NCI-H1930 (cell line): ENCODE measurements at places on chromosomes 2 and 18.

DNA sequence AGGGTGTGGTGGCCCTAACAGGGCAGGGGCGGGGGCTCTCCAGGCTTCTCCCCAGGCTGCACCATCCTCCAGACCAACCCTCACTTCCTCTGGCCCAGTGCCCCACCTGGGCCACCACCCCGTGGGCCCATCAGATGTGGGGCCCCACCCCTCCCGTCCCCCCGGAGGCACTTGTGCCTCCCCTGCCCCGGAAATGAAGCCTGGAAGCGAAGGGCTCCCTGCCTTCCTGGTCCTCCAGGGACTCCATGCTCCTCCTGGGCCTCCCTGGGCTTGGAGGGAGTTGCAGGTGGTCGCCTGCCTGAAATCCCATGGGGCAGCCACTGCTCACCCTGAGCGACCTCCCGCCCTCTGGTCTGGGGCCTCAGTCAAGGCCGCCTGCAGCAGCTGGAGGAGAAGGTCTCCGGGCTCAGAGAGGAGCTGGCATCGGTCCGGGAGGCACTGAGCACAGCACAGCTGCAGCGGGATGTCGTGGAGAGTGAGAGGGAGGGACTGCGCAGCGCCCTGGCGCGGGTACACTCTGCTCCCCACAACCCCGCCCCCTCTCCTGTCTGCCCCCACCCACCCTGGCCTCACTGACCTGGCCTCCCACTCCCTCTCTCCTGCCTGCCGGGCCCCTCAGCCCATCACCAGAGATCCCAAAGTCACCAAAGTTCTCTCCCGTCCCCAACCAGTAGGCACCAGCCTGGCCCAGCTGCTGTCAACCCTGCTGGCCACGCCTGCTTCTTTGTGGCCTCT, 28.0 kb downstream of the CROCC2 start:
- no peak for DNase-seq

GRCh38 chr2:98880266-98881152, 55.5 kb downstream of the CRACDL start:
- no peak for DNase-seq

DNA sequence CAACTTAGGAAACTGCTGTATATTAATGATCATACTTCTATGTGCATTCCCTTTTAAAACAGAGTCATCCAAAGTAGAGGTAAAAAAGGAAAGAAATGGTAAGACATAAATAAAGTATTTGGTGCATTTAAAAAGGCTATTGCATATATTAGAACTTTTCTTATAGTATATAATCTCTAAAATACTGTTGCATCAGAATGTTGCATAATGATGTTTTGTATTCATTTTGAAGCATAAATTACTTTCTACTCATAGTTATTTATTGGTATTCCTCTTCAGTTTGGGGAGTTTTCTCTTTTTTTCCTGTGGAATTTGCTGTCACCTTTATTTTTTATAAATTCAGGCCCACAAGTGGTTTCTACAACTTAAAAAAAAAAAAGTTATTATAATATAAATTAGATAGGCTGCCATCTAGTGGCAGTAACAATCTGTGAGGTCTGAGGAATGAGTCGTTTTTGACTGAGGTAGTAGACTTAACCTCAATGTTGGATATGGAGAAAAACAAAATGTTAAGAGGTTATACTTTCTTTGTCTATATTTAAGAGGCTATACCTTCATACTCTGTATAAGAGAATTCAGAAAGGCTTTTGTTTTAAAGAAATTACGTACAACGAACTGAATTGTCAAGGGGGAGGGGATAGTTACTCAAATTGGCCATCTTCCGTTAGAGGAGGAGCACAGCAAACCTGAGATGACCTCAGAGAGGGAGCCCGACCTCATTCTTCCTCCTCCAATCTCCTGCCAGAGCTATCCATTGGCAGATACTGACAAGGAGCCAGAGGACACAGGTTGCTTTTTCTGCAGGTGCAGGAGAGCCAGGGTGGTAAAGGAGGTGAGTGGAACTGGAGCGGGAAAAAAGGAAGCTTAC, 23.8 kb downstream of the ANKAR start:
- no peak for DNase-seq

GRCh38 chr2:43513216-43513615, 82.6 kb downstream of the THADA start:
- no peak for DNase-seq

DNA sequence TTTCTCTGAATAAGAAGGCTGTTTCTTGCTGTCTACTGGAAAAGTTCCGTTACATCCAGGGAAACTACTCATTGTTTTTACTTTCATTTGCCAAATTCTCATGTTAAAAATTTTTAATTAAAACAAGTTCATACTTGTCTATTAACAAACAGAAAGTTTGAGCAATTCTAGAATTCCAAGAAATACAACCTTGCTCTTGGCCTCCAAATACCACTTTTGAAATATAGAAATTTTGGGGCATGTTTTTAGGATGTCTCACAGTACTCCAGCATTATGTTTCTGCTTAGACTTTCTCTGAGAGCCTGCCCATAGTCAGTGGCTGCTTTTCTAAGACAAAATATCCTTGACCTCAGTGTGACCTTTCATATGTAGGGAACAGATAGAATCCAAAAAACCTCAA, 228.7 kb upstream of the RND3 start:
- DNase-seq, result no peak

DNA sequence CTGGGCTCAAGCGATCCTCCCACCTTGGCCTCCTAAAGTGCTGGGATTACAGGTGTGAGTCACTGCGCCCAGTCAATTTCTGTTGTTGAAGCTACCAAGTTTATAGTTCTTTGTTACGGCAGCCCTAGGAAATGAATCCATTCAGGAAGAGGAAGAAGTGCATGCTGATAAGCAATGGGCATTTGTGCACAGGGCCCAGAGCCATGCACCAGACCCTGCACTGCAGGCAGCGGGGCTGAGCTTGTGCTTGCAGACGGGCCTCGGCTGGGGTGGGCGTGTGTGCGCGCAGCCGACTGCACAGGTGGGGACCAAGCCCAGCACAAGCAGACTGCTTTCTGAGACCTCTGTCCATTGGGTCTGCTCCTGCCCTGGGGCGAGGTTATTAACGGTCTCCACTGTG, 144.6 kb downstream of the CABLES1 start:
- no peak for DNase-seq

DNA sequence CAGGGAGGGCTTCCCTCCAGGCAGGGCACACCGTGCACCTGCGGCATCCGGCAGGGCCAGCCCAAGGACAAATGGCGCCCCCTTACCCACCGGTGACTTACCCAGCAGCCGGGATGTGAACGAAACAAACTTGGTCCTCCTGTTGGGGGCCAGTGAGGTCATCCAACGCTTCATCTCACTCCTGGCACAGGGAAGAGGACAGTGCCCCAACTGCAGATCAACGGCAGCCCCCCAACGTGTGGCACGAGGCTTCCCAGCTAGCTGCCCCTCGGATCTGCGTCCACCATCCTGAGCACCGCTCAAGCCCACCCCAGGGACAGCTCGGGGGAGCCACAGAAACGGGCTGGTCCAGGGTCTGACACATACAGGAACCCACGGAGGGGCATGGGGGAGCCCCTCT, 12.0 kb downstream of the SNORC start:
- no peak for DNase-seq

DNA sequence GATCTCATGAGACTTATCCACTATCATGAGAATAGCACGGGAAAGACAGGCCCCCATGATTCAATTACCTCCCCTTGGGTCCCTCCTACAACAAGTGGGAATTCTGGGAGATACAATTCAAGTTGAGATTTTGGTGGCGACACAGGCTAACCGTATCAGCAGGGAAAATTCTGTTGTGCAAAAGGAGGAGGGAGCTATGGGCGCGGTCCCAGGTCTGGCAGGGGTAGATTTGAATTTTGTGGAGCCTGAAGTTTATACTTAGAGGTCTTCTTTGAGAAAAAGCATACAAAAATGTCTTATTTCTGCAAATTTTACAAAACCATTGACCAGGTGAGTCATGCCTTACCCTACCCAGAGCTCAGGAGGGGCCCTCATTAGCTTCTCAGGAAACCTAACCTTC, 36.6 kb downstream of the SLC4A3 start:
- no peak for DNase-seq

DNA sequence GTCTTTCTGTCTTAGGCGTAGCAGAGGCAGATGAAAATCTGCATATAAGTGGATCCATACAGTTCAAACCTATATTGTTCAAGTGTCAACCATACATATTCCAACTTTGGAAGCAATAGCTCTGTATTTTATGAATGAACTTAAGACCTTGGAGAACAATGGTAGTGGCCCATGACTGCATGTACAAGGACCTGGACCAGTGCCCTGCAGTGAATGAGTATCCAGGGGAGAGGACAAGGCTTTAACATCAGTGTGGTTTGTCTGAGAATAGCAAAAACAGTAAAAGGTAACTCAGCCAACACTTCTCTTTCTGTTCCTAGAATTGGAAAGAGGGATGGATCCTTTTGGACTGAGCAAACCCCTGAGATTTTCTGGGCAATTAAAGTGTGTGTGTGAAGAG, 230.8 kb upstream of the LINC00305 start:
- no peak for DNase-seq

DNA sequence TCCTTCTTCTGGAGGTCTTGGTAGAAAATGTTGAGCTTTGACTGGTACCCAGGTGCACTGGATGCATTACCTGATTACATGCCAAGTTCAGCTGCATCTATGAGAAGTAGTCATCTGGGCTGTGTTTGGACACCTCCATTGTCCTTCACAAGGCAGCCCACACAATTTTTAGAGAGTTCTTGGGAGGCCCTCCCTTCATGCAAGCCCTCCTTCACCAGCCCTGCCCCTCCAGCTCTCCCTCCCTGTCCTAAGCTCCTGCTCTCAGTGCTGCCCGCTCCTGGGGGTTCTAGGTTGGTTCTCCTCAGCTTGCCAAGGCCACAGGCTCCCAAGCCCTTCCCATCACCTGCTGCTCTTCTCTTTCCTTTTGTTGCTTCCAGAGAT, 148.7 kb downstream of the DYSF start:
- no peak for DNase-seq

DNA sequence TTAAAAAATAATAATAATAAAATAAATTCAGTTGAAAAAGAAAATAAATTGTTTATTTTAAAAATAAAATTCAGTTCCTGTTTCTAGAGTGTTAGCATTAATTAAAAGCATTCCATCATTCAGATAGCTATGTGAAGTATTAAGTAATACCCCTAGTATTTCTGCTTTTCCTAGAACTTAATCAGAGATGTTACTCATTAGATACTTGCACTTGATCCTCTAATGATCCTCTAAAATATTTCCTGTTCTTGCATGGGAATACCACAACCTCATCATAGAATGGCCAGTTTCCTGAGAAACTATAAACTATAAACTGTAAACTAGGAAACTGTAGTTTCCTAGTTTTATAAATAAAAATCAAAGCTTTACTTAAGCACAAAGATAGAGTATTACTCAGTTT, 11.1 kb upstream of the CNNM3 start:
- DNase-seq, result no peak

DNA sequence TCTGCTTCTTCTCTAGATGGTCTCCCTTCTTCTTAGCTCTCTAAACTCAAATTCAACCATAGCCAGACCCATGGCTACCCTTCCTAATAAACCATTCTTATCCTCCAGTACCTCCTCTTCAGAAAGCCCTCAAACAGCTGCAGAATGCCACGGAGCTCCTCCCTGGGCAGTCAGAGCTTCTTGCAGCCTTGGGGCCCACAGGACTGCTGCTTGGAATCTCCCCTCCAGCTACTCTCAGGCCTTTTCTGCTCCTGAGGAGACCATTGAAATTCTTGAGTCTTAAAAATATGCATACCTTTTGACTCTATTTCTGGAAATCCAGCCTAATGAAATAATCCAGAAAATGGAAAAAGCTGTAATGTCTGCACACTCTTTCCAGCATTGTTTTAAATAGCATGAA, 30.7 kb downstream of the EFR3B start:
- DNase-seq, result no peak

DNA sequence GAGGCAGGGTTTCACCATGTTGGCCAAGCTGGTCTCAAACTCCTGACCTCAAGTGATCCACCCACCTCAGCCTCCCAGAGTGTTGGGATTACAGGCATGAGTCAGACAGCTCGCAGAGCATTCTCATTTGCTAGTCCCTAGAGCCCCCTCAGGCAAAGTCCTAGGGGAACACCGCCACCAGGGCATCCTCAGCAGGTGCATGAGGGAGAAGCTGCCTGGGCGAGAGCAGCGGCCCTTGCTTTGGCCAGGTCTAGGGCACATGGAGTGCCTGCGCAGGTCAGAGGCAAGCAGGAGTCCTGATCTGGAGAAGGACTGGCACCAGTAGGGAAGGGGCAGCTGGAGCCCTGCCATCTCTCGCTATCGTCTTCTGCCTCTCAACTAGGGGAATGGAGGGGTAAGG, 32.4 kb downstream of the NGEF start:
- DNase-seq, result no peak

DNA sequence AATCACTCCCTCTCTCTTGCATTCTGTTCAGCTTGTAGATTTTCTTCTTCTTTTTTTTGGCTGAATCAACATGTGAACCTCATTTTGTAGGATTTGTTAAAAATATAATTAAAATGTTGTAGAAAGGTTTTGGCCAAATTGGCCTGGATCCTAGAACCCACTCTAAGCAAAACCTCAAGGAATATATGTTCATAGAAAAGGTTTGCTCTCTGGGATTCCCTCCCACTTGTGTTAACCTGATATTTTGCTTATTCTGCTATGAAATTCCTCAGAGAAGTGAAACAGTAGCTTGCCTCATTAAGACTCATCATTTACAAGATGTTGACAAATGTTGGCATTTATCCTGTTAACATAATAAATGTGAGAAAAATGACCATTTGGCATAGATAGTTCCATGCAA, 456.7 kb downstream of the TMEM182 start:
- no peak for DNase-seq

- DNase-seq, result no peak
These were observed 259.4 kb upstream of the ID2 start for GRCh38 chr2:8422450-8422800.

DNA sequence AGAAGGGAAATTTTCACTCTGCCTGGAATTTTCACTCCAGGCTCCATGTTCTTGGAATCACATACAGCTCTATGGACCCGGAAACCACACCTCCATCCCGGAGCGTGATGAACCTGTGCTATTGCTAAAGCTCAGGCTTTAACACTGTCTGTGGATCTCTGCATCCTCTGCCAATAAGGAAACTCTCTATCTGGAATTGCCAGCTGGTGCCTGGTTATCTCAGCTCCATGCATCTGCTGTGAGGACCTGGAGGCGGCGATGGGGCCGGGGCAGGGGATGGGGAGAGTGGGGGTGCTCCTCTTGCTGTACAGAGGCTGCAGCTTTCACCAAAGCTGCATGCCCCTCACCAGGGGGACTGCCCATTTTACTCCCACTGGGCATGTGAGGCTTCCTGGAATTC, 754.0 kb upstream of the SOX11 start:
- no peak for DNase-seq

DNA sequence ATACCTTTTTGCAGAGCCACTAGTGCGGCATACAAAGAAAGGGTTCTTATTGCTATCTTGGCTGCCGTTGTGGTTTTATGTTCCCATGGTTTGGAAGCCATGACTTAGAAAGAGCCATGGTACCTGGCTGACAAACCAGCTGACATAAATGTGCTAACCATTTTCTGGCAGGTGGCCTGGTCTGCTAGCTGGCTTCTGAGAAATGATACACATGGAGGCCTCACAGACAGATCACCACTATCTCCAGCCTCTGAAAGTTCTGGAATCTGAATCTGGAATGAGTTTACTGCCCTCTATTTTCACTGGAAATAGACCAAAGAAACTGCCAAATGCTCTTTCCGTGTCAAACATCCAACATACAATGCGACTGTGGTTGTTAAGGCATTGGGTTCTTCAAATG, 123.7 kb downstream of the QPCT start:
- DNase-seq, result no peak

- no peak for DNase-seq
These were observed 28.2 kb downstream of the TMEM182 start for GRCh38 chr2:102790091-102790455.
